GM04504 (cell line): ENCODE measurements at places on chromosomes 5 and 9.
A peak's percentile ranks its signal among the peaks of the same experiment; 100 is the strongest.

- no peak for DNase-seq
Observed at GRCh38 chr5:180456792-180457191, 37.4 kb upstream of the CNOT6 start.

GRCh38 chr5:119022773-119023172 lies 34.4 kb upstream of the DTWD2 start:
- no peak for DNase-seq

- no peak for DNase-seq
Observed at GRCh38 chr5:178208540-178209227, 4.4 kb downstream of the HNRNPAB start.

DNA sequence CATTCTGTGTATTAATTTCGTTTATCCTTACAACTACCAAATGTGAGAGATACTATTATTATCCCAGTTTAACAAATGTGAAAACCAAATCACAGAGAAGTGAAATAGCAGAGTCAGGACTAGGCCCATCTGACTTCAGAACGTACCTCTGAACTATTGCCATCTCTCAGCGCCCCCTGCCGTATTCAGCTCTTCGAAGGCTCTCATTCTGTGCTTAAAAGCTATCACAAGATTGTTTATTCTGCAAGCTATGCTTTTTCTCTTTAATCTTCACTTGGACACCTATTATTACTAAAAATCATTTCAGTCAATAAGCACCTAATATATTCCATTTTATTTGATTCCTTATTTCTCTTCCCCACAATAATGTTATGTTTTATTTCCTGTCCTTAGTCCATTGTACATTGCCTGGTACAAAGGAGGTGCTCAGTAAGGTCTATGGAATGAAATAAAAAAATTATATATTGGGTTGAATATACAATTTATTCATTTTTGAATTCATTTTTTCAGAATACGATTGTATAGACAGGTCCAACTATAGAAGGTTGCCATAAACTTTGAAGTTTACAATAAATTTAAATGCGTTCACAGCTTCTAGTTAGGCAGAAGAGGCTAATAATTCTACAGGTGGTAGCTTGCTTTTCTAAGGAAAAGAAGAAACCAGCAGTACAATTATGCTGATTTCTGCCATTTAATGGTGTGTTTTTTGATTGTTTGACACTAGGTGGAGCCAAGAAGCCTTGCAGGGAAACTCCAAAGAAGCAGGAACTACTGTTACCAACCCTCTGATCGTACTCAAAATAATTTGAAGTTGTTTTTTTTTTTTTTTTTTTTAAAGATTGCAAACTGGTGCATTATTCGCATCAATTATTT lies 202.2 kb upstream of the DMRTA1 start:
- peak; percentile 21 for DNase-seq

DNA sequence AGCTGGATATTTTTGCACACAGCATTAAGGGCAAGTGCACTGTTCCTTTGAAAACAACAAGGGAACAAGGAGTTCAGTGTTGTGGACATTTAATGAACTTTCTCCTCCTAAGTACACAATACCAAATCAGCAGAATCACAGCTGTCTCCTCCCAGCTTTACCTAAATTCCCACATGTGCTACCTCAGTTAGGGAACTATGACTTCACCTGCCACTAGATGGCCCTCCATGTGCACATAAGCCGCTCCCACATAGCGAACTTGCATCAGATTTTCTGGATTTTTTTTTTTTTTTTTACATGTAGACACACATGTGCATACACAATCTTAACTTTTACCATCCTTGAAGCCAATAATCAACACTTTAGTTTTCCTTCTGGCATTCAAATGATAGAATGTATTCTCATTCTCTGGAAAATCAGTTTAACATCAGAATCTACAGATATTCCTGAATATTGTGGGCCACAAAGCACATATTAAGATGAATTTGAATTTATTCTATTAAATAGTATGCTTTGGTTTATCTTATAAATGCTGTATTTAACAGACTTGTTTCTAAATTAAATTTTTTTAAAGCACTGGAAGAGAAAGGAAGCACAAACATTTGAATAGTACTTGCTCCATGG lies 123.6 kb downstream of the PALM2AKAP2 start:
- DNase-seq, result no peak

GRCh38 chr9:126417043-126417442 lies 90.4 kb downstream of the MVB12B start:
- no peak for DNase-seq

DNA sequence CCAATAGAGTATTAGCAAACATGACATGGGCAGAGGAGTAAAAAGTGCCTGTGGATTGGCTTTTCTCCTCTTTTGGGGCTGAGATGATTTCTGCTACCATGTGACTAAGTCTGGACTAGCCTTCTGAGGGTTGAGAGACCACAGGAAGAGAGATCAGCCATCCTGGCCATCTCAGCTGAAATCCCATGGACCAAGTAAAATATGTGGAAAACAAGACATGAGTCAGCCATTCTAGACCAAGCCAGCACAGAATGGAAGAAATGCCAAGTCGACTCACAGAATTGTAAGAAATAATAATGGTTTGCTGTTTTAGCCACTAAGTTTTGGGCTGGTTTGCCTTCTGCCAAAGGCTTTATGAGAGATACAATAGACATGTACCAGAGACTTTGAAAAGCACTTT lies 377.8 kb downstream of the CHSY3 start:
- peak; percentile 47 for DNase-seq

DNA sequence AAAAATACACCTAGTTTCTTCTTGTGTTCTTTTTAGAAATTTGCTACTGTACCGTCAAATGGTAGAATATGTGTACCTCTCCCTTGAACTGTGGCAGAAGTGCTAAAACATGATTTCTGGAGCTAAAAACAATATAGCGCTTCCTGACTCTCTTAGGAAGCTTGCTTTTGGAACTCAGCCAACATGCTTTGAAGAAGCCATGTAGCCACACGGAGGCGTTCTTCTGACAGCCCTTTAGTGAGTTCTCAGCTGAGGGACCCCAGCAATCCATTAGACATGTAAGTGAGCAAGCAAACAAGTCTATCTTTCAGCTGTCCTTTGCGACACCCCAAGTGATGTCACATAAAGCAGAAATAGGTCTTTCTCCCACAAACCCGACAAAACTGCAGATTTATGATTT lies 917.0 kb downstream of the CDH9 start:
- no peak for DNase-seq

DNA sequence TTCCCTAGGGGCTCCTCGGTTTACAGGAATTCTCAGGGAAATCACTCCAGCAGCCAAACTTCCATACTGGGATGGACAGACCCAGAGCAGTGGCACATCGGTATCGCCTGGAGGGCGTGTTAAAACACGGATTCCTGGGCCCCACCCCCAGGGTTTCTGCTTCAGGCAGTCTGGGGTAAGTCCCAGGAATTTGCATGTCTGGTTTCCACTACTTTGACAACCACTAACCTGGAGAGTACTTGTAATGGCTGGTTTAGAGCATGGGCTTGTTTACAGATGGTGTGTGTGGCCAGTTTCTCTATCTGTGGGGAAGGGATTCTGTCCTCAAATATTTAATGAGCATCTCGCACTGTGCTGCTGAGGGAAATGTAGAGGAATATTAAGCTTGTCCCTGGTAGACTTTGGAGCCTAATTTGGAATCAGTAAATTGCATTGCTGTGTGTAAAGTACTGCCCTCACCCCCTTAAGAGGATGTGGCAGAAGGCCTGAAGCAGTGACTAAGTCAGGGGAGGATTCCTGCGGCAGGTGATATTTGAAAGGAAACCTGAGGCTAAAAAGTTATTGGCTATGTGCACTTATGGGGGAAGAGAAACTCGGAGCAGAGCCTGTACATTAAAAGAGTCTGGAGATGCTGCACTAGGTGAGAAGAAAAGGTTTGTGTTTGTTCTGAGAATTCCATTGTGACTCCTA lies 18.6 kb upstream of the TJP2 start:
- no peak for DNase-seq

DNA sequence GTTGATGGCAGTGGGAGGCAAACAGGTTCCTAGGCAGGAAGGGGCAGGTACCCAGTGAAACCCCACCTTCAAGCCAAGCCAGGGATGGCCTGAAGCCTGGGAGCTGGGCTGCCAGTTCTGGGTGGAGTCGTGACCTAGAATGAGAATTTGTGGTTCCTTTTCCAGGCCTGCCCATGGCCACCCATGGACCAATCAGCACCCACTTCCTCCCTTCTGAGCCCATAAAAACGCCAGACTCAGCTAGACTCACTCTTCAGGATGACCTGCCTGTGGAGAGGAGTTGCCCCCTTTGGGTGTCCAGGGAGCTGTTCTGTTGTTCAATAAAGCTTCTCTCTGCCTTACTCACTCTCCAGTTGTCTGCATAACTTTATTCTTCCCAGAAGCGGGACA lies 144.0 kb upstream of the MRPS30 start:
- DNase-seq, result no peak

DNA sequence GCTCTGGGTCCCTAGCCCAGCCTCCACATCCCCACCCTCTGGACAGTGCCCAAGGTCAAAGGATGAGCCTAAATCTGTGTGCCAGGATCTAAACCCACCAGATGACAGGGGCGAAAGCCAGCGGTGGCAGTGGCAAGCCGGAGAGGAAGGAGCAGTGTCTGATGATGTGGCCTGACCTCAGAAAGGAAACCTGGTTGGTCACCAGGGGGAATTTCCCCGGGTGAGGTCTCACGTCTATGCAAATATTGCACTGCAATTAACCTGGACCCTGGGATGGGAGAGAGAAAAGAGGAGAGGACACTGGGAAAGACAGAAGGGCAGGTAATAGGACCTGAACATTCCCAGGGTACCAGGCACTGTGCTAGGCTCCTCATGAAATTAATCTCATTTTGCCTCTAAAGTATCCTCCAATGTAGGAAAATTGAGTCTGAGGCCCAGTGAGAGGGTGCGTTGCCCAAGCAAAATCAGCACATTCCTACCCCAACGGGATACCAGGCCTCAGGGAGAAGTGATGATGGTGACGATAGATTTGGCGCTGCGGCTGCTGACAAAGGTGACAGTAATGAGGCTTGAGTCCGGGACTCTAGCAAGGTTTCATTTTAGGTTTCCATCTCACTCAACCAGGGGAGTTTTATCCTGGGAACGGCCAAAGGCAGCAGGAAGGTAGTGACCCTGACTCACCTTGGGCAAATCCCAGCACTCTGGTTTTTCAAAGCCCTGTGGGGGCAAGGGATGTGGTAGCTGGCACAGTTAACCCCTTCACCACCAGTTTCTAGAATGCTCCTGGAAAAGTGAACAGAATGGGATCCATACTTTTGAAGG lies 13.4 kb upstream of the TNIP1 start:
- no peak for DNase-seq

DNA sequence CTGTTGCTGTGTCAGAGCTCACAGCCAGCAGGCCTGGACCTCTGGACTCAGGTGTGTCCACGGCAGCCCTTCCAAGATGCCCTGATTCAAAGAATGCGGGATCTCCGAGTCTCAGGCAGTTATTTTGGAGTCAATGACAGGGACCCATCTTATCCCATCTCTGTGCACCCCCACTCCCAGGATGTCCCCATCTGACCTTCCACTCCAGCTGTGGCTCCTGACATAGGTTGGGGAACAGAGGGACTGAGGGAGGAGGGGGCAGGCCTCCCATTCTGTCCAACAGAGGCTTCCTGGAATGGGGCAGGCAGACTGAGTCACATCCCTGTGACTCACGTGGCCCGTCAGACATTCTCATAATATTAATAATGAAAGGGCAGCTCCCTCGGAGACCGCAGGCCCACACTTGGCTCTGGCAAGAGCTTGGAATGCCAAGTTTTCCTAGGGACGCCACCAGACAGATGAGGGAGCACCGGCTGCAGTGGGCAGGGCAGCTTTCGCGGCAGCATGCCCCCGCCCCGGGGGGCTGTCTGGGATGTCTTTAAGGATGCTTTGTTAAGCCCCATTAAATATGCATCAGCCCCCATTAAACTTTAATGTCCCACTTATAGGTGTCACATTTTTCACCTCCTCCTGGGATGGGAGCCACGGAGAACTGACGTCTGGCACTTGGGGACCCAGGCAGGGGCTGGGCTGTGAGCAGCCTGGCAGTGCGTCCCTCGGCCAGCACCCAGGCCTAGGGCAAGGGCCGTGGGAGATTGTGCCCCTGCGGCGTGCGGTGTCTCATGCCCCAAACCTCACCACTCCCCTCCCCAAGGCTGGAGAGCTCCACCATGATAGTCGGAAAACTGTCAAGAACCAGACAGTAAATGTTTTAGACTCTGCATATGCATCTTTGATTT lies 23.6 kb upstream of the FIBCD1 start:
- peak; percentile 89 for DNase-seq

GRCh38 chr9:128493424-128493823 lies 11.1 kb upstream of the GLE1 start:
- DNase-seq, result no peak

DNA sequence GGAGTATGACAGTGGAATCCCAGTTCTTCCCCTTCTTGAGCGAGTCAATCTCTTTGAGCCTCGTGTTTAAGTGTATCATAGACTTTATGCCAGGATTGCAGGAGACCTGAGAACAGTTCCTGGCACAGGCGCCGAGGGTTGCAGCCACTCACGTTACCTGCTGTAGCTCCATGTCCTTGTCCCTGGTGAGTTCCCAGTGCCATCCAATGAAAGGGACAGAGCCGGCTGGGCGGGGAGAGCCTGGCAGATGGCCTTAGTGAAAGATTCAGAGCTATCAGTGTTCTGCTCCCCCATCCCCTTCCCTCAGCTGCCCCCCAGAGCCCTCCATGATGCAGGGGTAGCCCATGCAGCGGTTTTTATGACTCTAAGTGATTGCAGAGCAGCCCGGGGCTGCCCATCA lies 554.0 kb downstream of the BNC2 start:
- no peak for DNase-seq

DNA sequence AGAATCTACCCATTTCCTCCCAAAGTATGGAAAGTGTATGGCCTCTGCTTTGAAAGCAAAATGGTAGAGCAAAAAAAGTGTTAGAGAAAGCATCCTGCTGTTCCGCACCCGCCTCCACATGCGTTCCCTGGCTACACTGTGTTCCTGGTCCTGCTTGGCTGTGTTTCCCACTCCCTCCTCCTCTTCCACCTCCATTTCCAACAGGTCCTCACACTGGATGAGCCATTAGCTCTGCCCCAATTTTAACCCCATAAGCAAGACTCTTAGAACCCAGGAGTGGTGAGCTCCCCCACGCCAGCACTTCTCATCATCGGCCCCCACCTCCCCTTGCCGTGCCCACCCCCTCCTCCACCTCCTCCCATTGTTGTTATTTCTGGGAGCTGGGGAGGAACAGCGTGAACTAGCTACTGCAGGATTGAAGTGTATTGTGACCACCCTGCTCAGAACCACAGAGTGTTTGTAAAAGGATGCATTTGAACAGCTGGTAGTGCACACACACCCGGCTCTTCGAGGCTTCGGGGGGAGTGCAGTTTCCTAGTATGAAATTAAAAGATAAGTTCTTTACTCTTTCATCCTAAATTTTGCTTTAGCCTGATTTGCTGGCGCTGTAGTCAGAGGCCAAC lies 120.0 kb downstream of the PDZD2 start:
- no peak for DNase-seq

DNA sequence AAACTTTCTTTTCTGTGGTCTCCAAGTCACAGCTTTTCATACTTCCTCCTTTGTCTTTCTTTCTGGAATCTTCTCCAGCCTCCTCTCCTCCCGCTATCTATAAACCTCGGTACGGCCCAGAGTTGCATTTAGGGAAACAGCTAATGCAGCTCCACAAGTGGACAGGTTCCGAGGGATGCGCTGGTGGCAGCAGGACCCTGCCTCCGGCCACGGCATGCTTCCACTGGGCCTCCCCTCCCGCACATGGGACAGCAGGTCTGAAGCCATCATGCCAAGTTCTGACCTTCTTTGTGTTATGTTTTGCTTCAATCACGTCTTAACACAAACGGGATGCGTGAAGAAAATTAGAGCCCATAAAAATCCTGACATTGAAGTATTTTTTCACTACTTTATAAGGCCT lies 136.9 kb downstream of the IRX2 start:
- no peak for DNase-seq
